ENCODE measurements at places on chromosomes 7 and 10. TPM values are rescaled to one million over a fixed set of nuclear protein-coding genes. Genes with fewer than 3 reads are reported as not detected.

GRCh38 chr7:95811846-95812445, 39.6 kb downstream of the DYNC1I1 start:
- no peak for DNase-seq

DNA sequence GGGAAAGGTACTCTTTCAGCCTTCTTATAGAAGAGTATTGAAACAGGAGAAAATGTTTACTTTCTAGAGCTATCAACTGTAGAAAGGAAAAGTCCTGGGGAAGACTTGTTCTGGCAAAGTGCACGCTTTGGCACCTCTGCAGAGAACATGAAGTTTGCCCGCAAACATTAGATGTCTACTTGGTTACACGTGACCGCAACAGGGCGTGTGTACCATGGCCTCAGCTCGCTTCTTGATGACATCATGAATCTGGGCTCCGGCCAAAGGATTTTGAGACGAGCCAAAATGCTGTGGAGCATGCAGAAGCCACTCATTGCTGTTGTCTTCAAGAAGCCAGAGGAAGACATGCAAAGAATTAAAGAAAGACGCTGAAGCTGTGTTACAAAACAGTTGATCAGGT, 8.6 kb upstream of the TAS2R60 start:
- peak; percentile 86 for DNase-seq

DNA sequence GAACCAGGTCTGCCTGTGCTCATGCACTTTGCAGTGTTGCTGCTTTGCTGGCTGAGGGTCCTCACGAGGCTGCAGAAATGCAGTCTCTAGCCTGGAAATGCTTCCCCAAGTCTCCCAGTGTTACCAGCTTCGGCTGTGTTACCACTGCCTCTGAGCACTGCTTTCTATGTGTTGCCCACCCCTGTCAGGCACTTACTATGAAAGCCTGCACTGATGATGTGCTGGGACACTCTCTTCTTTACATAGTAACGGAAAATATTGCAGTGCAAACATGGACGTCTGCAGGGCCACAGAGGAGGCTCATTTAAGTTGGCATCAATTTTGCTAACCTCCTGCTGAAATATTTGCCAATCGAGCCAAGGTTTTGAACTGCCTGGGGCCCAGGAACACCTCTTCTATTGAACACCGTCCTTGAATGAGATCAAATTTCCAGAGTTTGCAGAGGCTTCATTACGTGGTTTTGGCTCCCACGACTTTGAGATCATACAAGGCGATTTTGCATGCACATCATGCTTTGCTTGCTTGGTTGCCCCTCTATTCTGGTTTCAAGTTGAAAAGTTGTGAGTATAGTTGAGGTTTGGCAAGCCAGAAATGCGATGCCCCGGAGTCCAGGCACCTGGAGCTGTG, 404.7 kb upstream of the PODXL start:
- no peak for DNase-seq

DNA sequence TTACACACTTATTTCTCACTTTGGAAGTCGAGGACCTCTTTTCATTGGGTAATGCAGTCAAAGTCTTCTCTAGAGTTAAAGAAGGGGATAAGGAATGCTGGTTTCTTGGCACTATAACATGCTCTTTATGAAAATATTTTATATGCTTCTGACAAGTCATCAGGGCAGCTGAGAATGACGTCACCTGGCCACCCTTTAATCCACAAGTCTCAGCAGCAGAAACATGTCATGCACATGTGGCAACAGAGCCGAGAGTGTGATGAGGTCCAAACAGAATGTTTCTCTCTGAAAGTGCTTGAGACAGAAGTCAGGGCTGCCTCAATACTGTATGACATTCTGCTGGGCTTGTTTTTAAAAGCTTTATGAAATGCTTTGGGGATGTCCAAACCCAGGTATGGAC, 63.5 kb upstream of the C10orf90 start:
- DNase-seq = peak; percentile 80

DNA sequence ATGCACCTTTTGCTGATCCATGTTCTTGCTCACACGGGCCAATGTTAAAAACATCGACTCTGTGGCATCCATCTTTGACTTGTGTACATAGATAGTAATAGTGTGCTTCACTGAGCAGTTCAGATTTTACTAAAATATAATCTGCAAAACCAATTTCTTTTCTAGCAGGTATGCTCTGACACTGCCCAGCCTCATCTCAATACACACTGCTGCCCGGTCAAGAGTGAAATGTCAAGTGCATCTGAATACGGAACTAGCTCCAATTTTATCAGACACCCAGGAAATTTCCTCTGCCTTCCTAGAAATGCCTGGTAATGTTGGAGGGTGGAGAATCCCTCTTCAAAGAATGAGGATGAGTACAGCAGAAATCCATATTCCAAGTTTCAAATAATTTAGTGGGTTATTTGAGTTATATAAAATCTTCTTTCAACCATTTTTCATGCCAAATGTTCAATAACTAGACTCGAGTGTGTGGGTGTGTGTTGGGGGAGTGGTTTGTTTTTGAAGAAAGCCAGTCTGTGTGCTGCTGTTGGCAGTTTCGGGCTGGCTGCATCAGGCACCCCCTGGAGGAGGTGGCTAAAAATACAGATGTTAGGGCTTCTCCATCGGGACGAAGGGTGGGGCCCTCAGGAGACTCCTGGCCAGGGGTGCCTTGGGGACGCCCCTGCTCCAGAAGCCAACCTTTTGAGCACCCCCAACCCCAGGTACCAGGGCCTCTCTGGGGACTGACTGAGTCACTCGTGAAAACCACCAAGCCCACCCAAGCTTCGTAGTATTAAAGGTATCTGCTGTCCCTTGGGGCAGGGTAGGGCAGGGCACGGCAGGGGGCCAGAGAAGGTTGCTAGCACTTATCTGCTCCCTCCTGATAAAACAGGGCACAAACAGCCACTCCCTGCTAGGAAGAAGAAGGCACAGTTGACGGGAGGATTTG, 15.4 kb downstream of the CTBP2 start:
- no peak for DNase-seq

DNA sequence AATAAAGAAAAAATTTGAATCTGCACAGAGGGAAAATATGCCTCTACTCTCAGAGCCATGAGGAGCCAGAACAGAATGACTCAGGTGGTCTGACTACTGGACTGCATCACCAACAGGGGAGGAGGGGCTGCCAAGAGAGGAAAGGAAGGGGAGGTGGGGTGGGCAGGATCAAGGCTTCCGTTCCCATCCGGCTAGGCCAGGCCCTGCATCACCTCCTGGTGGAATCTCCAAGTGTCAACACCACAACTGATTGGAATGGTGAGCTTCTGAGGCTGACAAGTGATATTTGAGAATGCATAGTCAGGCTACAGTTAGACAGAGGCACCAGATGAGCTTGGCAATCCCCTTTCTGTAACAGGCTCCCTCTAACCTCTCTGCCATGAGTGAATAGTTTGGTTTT, 10.4 kb upstream of the GPR26 start:
- no peak for DNase-seq

- no peak for DNase-seq
Measured at GRCh38 chr10:11303361-11304170, 285.9 kb downstream of the CELF2 start.

DNA sequence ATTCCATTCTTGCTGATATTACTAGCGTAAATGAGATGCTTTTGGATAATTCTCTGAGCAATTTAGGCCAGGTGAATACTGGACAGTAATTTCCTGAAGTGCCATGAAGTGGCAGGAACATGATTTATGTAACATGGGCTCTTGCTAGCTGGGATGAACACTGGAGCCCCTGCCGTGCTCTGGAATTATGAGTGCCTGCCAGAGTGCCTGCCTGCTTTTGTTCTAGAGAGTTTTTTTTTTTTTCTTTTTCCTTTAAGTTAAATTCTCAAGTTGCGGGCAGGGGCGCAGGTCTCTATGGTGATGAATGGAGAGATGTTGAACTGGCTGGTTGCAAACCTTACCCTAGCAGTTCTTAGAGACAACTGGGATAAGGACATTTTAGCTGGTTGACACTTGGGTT, 165.9 kb downstream of the AUTS2 start:
- no peak for DNase-seq

- DNase-seq = no peak
Measured at GRCh38 chr7:27199849-27200760, at the start of gene HOXA13. Gene HOXA13 (minus strand): TSS chr7:27200091. CDS start chr7:27200077, 14 bp downstream.

- DNase-seq = no peak
Measured at GRCh38 chr10:33965795-33966581, 631.5 kb upstream of the NRP1 start.

GRCh38 chr10:48633381-48634197, 28.7 kb upstream of the ARHGAP22 start:
- no peak for DNase-seq

GRCh38 chr7:128022631-128023532, 8.4 kb downstream of the LRRC4 start:
- DNase-seq = peak; percentile 59

DNA sequence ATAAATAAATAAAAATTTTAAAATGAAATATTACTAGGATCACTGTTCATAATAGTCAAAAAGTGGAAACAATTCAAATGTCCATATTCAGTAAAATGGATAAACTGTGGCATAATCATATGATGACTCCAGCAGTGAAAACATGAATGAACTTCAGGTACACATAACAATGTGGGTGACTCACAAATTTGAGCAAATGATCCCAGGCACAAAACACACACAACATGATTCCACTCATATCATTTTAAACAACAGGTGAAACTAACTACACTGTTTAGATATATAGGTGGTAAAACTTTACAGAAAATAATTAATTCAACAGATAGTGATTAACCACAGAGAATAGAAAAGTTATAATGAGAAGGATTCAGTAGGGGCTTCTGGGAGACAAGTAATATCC, 14.7 kb upstream of the SAMD8 start:
- peak; percentile 38 for DNase-seq

DNA sequence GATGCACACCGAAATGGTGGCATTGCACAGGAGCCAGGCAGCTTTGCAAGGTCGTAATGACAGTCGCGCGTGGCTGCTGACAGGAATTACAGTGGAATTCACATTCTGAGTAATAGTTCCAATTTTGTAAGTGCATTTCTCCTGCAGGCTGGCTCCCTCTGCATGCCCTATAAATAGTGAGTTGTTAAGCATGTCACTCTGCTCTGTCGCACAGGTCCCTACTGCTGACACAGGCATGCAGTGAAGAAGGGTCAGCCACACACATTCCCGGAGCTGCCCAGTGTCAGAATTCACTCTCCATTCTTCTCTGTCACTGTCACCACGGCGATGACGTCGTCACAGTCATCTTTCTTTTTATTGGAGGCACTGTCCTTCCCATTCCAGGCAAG, 49.2 kb upstream of the SHH start:
- no peak for DNase-seq

The PNLIPRP3 gene
- total RNA-seq = 13.4 TPM

GRCh38 chr10:113475381-113475807, 77.5 kb upstream of the HABP2 start:
- DNase-seq = no peak

The NEUROG3 gene
- not detected for total RNA-seq

DNA sequence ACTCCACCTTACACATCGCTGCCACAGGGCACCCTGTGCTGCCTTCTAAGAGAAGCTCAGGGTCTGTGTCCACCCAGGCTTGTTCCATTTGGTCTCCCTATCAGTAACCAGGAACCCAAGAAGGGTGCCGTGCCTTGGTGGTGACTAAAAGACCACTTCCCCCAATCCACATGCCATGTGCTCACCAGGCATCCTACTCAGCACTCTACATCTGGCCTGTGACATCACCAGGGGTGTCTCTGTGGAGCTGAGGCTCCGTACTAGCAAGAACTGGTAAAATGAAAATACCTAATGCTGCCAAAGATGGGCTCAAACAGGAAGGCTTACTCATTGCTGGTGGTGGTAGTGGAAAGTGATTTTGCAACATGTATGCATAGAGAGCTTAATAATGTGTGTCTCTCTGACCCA, 19.0 kb upstream of the C10orf71 start:
- peak; percentile 7 for DNase-seq

DNA sequence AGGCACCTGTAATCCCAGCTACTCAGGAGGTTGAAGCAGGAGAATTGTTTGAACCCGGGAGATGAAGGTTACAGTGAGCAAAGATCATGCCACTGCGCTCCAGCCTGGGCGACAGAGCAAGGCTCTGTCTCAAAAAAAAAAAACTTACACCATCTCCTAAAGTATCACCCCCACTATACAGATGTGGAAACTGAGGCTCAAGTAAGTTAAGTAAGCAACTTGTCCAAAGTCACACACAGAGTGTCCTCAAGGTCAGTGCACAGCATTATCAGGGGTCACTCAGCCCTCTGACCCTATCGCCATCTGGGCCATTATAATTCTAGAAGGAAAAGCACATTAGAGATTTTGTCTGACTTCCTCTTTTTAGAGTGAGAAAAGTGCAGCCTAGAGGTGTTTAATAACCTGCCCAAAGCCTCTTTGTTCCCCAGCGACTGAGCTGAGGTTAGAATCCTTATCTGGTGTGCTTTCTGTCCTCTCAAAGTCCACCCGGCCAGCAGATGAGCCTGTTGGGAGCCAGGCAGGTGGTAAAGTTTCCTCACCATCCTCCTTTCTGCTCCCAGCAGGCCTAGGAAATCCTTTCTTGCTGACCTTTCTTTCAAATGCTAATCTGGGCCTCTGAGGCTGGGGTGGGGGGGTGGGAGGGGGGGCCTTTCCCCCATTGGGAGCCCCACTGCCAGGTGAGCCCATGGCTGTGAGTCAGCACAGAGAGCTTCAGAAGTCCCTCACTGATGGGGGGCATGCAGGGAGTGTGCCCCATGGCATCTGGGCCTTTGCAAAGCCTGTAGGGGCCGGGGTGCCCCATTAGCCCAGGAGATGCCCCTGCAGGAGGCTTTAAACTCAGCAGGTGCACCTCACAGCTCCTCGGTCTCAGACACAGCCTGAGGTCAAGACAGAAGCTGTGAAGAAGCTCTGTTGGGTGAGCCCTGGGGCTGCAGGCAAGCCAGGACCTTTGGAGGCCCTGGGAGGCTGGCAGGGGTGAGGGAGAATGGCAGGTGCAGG, 12.0 kb upstream of the KCNMA1 start:
- no peak for DNase-seq

GRCh38 chr7:142832417-142832816, 22.5 kb upstream of the EPHB6 start:
- DNase-seq = no peak

GRCh38 chr10:28678687-28679457, 1.6 kb downstream of the BAMBI start:
- no peak for DNase-seq

The CALML3 gene
- 4.7 TPM for total RNA-seq

DNA sequence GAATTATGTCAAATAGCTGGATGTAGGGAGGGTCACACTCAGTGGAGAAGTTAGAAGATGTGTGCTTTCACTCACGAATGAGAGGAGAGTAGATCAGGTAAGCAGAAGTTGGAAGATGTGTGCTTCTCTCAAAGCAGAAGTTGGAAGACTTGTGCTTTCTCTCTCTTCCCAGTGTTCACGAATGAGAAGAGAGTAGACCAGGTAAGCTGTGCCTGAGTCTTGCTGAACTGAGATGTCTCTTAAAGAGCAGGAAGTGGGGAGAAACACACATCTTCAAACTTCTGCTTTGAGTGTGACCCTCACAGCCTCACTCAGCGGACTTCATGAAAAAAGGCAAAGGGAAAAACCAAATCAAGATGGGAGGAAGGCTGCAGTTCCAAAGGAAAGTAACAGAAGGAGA, 7.0 kb upstream of the TMEM243 start:
- DNase-seq = no peak

The TNPO3 gene
- total RNA-seq = 52.0 TPM

The SH3PXD2A gene
- total RNA-seq = 81.7 TPM
